ENCODE measurements at places on chromosomes 11 and 22.

DNA sequence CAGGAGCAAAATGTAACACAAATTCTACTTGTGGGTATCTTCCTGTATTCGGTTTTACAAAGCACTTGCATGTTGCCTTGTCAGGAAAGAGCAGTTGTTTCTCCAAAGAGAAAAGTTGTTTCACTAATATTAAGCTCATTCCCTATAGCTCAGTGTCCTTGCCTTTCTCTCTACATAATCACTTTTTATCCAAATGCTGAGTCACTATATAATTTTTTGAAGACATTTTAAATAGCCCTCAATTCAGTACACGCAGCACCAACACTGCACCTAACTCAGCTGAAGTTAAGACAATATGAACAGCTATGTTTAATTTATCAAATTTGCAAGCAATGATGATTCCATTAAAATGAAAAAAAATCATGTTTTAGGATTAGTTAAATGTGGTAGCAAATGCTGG is 14.5 kb upstream of the MRTFA start:
- no peaks in the 10 kb centered on the region for H3K27me3 ChIP-seq
- peak overlapping the region; percentile 76 for H3K4me3 ChIP-seq
- H3K27ac ChIP-seq, result peak overlapping the region; percentile 99

GRCh38 chr22:37571258-37571991 is 8.5 kb downstream of the LGALS2 start:
- no peaks in the 10 kb centered on the region for H3K27me3 ChIP-seq
- H3K4me3 ChIP-seq, result no peak overlapping the region
- H3K4me1 ChIP-seq, result peaks cover 21% of the 10 kb centered on the region
- H3K36me3 ChIP-seq, result peaks cover 5% of the 10 kb centered on the region

- no peak overlapping the region for H3K27ac ChIP-seq
- DNase-seq, result no peak
- H3K27me3 ChIP-seq, result peaks cover 57% of the 10 kb centered on the region
These were observed 15.9 kb downstream of the IL10RA start for GRCh38 chr11:118002010-118002540.

DNA sequence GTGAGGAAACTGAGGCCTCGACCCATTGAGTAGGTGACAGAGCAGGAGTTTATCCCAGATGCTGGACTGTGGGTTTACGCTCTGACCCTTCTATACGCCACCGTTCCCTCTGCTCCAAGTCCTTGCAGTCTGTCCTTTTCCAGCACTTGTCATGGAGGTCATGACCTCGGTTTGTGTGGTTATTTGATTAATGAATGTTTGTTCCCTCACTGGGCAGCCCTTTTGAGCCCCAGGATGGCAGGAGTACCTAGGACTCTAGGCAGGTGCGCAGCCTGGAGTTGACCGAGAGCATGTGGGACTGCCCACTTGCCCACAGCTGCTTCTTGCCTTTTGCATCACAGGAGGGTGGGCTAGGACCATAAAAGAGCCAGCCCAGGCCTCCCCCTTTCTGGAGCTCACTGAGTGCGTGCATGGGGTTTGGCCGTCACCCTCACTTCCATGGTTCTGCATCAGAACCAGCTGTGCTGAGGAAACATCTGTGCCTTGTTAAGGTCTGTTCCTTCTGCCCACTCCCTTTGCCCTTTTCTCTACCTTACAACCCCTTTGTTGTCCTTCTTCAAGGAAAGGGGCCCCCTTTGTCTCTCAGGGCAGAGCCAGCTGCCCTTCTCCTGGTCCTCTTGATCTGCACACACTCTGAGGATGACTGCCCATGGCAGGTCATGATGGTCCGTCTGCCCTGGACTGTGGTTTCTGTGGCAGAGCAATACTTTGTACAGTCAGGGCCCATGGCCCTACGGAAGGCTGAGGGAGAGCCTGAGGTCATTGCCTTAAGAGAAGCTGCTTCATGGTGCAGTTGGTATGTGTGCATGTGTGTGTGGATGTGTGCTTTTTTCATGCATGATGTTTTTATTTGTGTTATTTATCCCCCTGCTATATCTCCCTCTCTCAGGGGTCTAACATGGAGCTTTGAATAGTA is 38.2 kb downstream of the BMAL1 start:
- H3K4me1 ChIP-seq, result peaks cover 12% of the 10 kb centered on the region
- H3K27ac ChIP-seq, result peak overlapping the region; percentile 3
- H3K4me3 ChIP-seq, result no peak overlapping the region
- no peaks in the 10 kb centered on the region for H3K36me3 ChIP-seq
- H3K27me3 ChIP-seq, result no peaks in the 10 kb centered on the region

GRCh38 chr11:115891581-115891980 is 387.4 kb upstream of the CADM1 start:
- H3K36me3 ChIP-seq, result no peaks in the 10 kb centered on the region
- no peak for DNase-seq
- H3K4me1 ChIP-seq, result no peaks in the 10 kb centered on the region
- no peaks in the 10 kb centered on the region for H3K27me3 ChIP-seq

DNA sequence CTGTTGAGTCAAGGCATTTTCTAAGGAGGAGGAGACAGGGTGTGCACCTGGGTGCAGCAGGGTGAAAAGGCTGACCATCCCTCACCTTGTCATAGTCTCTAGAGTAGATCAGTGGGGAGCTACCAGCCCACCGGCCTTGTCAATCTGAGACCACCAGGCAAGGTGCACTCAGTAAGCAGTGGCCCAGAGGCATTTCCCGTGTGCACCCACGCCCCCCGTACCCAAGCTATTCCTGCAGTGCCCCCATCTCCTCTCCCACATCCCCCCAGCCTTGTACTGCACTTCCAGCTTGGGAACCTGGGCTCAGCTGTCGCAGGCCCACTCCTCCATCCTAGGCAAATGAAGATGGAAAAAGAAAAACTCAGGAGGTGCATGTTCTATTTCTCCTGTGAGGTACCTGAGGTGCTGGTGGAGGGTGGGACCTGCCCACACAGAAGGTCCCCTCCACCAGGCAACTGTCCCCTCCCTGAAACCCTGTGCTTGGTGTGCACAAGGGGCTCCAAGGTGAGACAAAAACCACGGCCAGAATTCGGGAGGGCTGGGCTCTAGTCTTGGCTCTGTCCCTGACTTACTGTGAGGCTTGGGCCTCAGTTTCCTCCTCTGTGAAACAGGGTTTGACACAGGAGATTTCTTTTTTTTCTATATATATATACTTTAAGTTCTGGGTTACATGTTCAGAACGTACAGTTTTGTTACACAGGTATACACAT is 8.4 kb downstream of the P2RY2 start:
- H3K36me3 ChIP-seq, result peaks cover 27% of the 10 kb centered on the region
- DNase-seq, result no peak
- no peak overlapping the region for H3K27ac ChIP-seq
- no peaks in the 10 kb centered on the region for H3K27me3 ChIP-seq

- no peaks in the 10 kb centered on the region for H3K4me1 ChIP-seq
- H3K27ac ChIP-seq, result no peak overlapping the region
- H3K36me3 ChIP-seq, result no peaks in the 10 kb centered on the region
- H3K27me3 ChIP-seq, result no peaks in the 10 kb centered on the region
These were observed 50.4 kb upstream of the HMGXB4 start for GRCh38 chr22:35206889-35207288.

DNA sequence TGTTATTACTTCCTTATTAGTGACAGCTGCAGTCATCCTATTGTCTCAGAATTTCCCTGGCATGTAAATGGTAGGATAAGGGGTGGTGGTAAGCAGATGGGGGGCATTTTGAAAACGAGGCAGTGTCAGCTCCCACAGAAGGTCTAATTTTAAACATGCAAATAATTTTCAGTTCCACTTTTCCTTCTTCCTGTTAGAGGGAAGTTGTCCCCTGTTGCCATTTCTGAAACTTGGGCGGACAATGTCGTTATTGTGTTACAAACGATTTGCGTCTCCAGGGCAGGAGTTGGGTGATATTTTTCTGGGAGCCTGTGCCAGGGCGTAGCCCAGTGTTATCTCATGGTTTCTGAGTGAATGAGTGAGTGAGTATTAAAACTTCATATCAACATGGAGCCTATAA is 7.4 kb downstream of the PTPRJ start:
- no peak for DNase-seq
- H3K27ac ChIP-seq, result no peak overlapping the region
- peaks cover 46% of the 10 kb centered on the region for H3K4me1 ChIP-seq

DNA sequence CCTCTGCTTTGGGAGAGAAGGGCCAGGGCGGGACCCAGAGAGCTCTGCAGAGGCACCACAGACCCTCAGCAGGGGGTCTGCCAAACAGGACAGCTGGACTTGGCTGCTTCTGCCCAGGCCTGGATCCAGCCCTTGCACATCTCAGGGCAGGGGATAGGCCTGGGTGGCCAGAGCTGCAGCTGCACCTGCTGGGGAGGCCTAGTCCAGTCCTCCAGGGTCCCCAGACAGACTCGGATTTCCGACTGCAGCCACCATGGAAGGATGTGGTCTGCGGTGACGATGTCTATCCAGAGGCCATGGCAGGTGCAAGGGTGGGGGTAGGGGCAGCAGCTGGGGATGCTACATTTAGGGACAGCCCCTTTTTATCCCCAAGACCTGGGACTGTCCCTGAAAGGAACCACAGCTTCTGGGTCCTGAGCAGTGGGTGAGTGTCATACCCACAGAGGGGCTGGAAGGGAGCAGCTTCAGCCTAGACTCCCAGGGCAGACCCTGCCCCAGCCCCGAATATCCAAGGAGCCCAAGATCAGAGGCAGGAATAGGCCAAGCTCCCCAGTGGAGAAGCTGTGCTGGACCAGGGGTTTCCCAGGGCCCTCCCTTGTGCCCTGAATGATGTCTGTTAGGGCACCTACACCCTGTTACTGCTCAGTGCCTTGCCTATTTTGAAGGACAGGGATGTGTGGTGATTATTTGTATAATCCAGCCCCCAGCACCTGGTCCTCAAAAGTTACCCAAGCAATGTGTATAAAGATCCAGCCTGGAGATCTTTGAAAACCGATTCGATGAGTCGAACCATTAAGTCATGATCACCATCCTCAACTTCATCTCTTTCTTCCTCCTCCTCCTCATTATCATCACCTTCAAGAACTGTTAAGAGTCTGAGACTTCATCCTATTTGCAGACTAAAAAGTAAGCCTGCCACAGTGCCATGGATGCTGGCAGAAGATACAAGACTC is 2.5 kb upstream of the IGLL5 start:
- H3K27me3 ChIP-seq, result peaks cover 12% of the 10 kb centered on the region
- no peaks in the 10 kb centered on the region for H3K4me1 ChIP-seq
- H3K27ac ChIP-seq, result no peak overlapping the region
- H3K36me3 ChIP-seq, result no peaks in the 10 kb centered on the region
- no peak overlapping the region for H3K4me3 ChIP-seq
- DNase-seq, result no peak

DNA sequence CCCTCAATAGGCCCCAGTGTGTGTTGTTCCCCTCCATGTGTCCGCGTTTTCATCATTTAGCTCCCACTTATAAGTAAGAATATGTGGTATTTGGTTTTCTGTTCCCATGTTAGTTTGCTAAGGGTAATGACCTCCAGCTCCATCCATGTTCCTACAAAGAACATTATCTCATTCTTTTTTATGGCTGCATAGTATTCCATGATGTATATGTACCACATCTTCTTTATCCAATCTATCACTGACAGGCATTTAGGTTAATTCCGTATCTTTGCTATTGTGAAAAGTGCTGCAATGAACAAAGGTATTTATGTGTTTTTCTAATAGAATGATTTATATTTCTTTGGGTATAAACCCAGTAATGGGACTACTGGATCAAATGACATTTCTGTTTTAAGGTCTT is 42.1 kb downstream of the SLC36A4 start:
- H3K4me3 ChIP-seq, result no peak overlapping the region
- no peaks in the 10 kb centered on the region for H3K4me1 ChIP-seq
- H3K36me3 ChIP-seq, result peaks cover 2% of the 10 kb centered on the region
- no peak overlapping the region for H3K27ac ChIP-seq

- no peak for DNase-seq
- no peak overlapping the region for H3K27ac ChIP-seq
- H3K4me3 ChIP-seq, result no peak overlapping the region
- no peaks in the 10 kb centered on the region for H3K27me3 ChIP-seq
These were observed 203.4 kb downstream of the TBC1D22A start for GRCh38 chr22:46965555-46966494.

DNA sequence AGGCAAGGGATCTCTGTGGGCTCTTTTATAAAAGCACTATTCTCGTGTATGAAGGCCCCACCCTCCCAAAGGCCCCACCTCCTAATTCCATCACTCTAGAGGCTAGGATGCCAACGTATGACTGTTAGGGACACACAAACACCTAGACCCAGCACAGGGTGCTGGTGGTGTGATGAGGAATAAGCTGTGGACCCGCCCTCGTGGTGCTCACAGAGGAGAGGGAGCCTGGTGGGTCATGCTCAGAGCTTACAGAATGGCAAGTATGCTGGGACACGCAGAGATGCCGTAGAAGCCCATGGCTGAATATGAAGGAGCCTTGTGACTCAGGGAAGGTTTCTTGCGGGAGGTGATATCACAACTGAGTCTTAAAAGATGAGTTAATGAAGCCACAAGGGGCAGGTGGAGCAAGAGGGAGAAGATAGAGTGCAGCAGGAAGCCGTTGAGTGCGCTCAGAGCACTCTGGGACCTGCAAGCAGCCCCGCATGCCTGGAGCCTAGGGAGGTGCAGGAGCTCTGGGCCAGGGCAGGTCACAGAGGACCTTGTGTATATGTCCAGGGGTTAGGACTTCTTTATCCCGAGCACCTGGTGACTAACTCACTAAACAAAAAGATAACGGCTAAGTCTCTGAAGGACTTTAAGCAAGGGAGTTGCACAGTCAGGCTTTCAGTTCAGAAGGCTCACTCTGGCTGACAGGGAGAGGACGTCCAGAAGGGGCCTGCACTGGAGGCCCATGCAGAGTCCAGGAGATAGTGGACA is 160.9 kb downstream of the TRIM29 start:
- no peaks in the 10 kb centered on the region for H3K36me3 ChIP-seq
- no peak for DNase-seq
- H3K4me1 ChIP-seq, result no peaks in the 10 kb centered on the region
- H3K27me3 ChIP-seq, result peaks cover 92% of the 10 kb centered on the region
- no peak overlapping the region for H3K4me3 ChIP-seq

DNA sequence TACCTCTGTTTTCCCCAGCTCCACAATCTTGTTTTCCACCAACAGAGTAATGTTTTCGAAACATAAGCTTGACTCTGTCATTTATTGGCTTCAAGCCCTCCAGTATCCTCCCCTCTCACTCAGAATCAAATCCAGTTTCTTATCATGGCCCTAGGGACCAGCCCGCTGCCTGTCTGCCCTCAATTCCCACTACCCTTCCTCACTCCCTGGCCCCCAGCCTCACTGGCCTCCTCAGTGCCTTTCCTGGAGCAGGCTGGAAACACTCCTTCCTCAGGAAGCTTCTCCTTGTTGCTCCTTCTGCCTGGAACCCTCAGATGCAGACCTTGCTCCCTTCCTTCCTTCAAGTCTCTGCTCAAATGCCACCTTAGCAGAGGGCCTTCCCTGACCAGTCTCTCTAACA is 3.9 kb downstream of the POLD4 start:
- no peak overlapping the region for H3K27ac ChIP-seq
- peaks cover 59% of the 10 kb centered on the region for H3K4me1 ChIP-seq
- H3K4me3 ChIP-seq, result no peak overlapping the region
- no peaks in the 10 kb centered on the region for H3K36me3 ChIP-seq

DNA sequence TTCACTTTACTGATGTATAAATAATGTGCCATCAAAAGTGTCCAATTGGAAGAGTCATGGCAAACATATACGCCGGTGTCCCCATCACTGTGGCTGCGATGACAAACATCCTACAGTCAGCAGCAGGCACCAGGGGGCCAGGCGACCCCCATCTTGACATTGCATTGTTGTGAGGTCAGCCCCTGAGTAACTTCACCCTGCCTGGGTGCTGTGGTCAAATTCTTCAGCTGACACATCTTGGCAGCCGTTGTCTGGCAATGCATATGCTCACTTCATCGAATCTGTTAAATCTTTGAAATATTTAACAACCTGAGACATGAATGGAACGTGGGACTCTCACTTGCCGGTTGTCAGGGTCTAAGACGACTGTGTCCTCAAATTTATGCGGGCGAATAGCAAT is 430.9 kb downstream of the BRD1 start:
- H3K4me1 ChIP-seq, result no peaks in the 10 kb centered on the region
- H3K27me3 ChIP-seq, result peaks cover 40% of the 10 kb centered on the region
- no peaks in the 10 kb centered on the region for H3K36me3 ChIP-seq

Measured in PC-3 (cell line).